ENCODE measurements at places on chromosomes 2 and 18.

GRCh38 chr2:25685741-25686140, 12.4 kb upstream of the DTNB start:
- DNase-seq, result no peak

- no peak for DNase-seq
These were observed 107.5 kb downstream of the TMEM18 start for GRCh38 chr2:569681-570080.

DNA sequence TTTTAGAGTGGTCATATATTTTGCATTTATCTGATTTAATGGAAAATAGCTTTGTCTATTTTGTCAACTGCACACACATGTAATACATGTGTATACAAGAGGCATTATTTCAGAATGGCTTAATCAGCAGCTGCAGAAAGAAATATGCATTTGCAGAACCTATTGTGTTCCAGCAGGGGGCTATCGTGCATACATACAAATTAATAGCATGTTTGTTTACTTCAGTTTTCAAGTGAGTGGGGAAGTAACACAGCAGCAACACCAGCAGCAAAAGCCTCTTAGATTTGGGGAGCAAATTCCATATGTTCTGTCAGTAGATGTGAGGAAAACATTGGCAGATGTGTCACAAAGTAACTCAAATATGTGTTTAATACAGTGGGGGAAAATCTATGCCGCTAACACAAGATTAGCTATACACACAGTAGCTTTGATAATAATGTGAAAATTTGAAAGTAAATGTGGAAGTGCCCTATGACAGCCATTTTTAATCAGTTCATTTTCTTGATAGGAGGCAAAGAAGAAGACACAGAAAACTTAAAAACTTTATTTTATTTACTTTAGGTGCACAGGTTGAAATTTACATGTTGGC, 218.1 kb downstream of the WDR7 start:
- DNase-seq, result no peak

DNA sequence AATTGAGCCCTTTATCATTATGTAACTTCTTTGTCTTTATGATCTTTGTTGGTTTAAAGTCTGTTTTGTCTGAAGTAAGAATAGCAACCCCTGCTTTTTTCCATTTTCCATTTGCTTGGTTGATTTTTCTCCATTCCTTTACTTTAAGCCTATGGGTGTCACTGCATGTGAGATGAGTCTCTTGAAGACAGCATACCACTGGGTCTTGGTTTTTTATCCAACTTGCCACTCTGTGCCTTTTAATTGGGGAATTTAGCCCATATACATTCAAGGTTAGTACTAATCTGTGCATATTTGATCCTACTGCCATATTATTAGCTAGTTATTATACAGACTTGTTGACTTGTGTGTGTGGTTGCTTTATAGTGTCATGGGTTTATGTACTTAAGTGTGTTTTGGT, 89.6 kb downstream of the NBEAL1 start:
- DNase-seq, result no peak

GRCh38 chr2:166444306-166444705, 49.7 kb downstream of the SCN7A start:
- no peak for DNase-seq

- DNase-seq, result no peak
These were observed 6.5 kb downstream of the NBAS start for GRCh38 chr2:15554525-15555218.

- no peak for DNase-seq
These were observed 8.8 kb upstream of the DUSP2 start for GRCh38 chr2:96153991-96154431.

DNA sequence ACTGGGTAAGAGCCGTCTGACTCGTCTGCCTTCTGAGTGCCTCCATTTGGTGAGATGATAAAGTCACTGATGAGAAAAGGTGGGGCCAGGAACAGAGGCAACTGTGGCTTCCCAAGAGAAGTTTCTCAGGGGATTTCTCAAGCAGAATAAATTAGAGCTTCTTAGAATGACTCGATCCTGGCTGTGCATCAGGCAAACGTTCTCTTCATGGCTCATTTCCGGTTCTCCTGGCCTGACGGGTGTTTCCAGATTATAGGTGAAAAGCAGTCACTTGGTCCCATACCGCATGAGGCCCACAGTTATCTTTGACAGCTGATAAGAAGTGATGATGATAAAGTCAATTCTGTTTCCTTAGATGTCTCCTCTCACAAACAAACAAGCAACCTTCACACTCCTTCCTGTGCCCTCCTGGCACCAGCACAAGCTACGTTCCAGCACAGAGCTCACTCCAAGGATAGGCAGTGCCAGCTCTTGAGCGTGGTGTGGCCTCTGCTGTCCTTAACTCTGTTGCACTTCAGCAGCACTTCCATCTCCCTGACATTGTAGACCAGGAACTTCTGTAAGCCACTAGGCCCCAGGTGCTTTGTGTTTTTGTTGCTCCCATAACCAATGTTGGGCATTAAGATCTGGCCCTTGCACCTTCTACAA, 37.8 kb upstream of the KCNF1 start:
- DNase-seq, result no peak

GRCh38 chr2:173644146-173644545, 289.5 kb downstream of the CDCA7 start:
- DNase-seq, result no peak

- no peak for DNase-seq
These were observed 360.2 kb upstream of the POU3F3 start for GRCh38 chr2:104493698-104494097.

GRCh38 chr2:230525682-230526081, 109.7 kb downstream of the SP100 start:
- DNase-seq, result no peak

- DNase-seq, result no peak
These were observed 94.6 kb downstream of the CERS6 start for GRCh38 chr2:168550670-168551069.

DNA sequence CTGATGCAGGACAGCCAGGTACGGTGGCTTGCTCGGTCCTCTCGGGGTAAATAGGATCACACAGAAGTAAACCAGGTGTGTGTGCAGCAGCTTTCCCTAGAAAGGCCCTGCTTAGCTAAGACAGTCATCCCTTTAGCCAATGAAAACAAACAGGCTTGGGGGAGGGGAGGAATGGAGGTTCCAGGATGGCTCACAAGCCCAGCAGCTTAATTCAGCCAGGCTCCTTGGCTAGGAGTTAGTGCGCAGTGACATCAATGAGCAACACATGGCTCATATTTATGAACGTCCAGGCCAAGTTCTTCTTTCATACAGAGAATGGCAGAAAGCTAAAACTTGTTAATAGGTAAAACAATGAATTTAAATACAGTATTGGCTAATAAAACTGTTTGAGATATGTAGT, 10.2 kb downstream of the IAH1 start:
- DNase-seq, result no peak

GRCh38 chr2:216648105-216648504, 14.9 kb downstream of the IGFBP2 start:
- DNase-seq, result no peak

DNA sequence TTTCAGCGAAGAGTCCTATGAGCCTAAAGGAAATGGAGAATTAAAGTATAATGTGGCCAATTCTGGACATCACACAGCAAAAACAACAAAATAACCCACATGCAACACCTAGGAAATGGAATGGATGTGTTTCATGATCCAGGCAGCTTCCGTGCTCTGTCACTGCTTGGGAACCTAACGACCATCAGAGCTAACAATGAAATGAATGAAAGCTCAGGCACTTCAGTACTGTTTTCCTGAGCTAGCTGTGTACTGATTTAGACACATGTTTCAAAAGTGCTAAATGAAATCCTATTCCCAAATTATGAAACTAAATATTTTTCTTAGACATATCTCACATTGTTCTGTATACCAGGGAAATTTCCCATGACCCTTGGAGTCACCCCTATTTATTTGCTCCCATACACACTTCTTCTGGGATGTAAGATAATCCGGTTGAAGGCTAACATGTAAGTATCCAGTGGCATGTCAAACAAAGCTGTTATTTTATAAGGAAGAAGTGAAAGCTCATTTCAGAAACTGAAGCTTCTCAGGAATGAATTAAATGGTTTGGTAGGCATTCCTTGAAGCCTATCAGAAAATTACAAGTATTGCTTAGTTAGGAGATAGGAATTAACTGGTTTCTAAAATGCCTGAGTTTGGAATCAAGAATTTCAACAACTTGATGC, 108.5 kb upstream of the RND3 start:
- DNase-seq, result no peak

DNA sequence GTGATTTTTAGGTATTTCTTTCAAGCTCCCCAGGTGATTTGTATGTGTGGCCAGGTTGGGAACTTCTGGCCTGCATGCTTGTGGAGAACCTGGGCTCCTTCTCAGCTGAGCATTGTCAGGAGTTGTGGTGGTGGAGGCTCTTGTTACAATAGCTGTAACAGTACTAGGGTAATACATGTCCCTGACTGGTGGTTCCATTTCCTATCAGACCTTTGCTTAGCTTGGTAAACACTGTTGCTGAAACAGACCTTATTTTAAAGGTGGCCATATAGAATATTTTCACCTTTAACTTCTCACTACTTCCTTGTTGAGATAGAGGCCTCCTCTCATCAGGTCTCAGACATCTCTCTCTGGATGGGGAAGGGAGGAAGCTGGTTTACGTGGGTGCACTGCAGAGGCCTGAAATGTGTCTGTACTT, 79.2 kb downstream of the SETBP1 start:
- DNase-seq, result no peak

DNA sequence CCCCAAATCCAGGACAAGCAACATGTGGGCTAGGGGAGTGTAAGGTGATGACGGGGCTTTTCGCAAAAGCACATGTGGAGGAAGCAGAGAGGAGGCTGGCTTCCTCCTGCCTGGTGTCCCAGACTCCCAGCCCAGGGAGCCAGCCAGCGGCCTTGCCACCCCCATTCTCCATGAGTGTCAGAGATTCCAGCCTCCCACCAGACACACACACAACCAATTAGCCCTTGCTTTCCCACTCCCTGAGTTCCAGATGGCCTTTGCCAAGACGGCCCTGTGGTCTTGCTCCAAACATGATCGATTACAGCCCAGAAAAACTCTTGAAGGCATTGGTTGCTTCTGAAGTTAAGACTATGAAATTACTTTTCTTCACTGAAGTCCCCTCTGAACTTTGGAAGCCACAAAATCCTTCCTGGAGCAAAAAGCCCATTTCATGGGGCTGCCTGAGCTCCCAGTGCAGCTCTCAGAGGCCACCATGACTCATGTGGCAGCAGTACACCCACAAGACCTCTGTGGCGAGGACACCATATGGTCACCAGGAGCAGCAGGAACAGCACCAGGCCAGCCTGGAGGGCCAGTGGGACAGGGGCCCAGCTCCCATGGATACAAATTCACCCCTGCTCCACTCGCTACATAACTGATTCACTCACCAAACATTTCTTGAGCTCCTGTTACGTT, 69.1 kb upstream of the PID1 start:
- DNase-seq, result no peak

- no peak for DNase-seq
These were observed 136.2 kb downstream of the RGPD3 start for GRCh38 chr2:106332054-106332453.

GRCh38 chr18:75214332-75214690, 3.7 kb downstream of the TSHZ1 start:
- DNase-seq, result no peak

GRCh38 chr2:43438342-43438741, 157.5 kb downstream of the THADA start:
- DNase-seq, result no peak

GRCh38 chr2:45483997-45484396, 127.1 kb downstream of the SRBD1 start:
- no peak for DNase-seq

All from neural crest cell (in vitro differentiated cells).